ENCODE measurements at places on chromosomes 6 and 20.
A peak's percentile ranks its signal among the peaks of the same experiment; 100 is the strongest.

DNA sequence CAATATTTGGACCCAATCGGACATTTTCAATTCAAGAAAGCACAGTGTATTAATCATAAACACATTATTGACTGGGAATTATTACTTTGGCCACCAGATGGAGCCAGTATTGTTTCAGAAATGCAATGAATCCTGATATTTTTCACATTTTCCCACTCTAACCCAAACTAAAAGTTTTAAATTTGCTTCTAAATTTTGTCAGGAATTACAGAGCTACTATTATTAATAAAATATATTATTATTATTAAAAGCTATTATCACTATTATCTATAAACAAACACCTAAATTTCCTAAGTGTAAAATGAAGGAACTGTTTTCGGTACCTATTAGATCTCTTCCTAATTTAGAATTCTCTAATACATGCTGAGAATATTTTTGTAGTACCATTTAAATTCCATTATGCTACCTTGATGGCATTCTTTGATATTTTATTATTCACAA, 245.3 kb downstream of the OGFRL1 start:
- DNase-seq = peak; percentile 21

DNA sequence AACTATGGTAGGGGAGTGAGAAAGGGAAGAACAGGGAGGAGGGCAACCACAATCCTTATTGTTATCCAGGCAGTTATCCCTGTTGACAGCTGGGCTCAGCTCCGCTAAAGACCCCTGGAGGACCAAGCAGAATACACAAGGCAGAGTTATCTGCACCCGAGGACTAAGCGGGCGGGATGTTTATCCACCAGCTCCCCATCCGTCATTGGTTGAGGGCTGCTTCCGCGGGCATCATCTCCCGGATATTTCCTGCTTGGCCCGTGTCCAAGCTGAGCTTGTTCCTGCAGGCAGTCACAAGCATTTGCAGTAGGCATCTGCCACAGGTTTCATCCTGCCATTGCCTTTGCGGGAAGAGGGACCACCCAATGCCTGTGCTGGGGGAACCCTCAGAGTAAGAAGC, 102.1 kb downstream of the DLGAP4 start:
- DNase-seq = peak; percentile 21

DNA sequence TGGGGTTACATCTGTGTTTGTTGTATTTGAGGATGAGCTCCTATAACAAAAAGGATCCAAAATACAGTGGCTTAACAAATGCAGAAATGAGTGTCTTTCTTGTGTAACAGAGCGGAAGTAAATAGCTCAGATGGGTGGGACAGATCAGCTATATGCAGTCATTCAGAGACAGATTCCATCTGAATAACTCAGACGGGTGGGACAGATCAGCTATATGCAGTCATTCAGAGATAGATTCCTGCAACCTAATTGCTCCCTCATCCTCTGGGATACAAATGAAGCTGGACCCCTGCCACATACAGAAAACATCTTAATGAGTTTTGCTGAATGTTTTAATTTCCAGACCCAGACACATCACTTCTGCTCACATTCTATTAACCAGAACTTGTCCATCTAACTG, 332.3 kb downstream of the BCKDHB start:
- peak; percentile 96 for DNase-seq

- DNase-seq = no peak
These were observed 43.8 kb upstream of the HIVEP1 start for GRCh38 chr6:11968241-11968806.

- no peak for DNase-seq
These were observed 181.0 kb downstream of the ZFP64 start for GRCh38 chr20:52010541-52010940.

GRCh38 chr6:20789162-20789561, 254.9 kb downstream of the CDKAL1 start:
- DNase-seq = peak; percentile 13

DNA sequence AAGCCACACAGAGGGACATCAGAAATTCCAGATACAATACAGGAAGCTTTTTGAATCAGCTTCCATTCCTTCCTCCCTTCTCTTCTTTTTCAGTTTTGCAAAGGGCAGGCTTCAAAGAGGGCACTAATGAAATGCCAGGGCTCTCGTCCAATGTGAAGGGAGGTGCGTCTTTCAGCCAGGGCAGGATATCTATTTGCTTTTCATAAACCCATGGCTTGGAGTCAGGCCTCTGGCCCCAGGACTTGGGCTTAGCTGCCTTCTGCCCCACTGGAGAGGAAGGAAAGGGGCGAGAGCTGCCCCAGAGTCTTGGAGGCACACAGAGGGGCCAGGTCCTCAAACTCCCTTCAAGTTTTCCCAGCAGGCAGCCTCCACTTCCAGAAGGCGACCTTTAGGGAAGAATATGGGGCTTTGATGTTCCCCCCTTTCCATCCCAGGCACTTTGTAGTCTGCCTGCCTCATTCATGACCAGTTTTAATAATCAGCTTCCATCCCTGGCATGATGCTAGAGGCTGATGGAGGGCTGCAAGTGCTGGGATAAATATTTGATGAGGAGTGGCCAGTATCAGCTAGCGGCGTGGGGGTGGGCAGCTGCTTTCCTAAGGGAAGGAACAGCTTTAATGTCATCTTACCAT, 234.8 kb downstream of the NRN1 start:
- no peak for DNase-seq

DNA sequence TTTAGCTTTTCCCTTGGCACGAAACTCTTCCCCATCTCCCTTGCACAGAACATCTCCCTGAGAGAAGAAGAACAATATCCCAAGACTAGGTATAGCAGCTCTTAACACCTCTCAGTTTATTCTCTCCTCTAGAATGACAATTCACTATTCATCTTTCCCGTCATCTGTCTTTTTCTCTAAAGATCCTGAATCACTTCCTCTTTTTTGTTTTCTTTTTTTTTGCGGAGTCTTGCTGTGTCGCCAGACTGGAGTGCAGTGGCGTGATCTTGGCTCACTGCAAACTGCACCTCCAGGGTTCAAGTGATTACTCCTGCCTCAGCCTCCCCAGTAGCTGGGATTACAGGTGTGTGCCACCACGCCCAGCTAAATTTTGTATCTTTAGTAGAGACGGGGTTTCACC, 574.4 kb upstream of the MAP3K7 start:
- no peak for DNase-seq

DNA sequence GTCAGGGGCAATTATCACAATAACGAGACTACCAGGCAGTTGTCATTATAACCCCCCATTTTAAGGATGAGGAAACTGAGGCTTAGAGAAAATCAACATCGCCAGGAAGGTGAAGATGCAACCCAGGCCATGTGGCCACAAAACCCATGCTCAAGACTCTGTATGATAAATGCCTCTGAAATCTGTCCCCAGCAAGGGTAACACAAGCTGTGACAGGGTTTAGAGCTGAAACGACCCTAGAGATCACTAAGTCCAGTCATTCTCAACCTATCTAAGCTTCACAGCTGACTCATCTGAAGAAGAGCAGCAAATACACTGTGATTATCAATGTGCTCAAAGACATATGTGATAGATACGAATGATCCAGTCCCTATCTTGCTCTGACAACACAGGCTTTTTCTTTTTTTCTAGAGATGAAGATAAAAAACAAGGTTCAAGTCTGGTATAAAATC, 47.0 kb downstream of the ARHGAP18 start:
- no peak for DNase-seq

DNA sequence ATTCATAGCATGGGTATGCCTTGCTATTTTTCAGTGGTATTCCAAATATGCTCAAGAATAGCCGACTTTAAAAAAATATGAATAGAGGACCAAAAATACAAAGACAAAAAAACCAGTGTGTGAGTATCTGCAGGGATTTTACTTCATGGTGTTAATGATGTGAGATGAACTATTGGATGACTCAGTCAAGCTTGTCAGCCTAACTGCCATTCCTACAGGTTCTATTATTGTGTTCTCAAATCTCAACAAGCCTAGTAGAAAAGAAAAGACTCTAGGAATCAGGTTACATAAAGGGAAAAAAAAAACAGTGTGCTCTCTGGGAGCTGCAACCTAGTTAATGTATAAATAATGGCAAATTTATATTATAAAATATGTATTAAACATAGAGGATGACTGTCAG, 588.4 kb upstream of the BTBD3 start:
- DNase-seq = peak; percentile 7

- DNase-seq = no peak
These were observed 206.0 kb upstream of the MARCKS start for GRCh38 chr6:113651120-113651519.

Data from fibroblast of skin of right quadriceps (primary cell).